Activated T-helper 1 cell treated with anti-CD3 and anti-CD28 coated beads, Interleukin-2, amount 50 U/mL, for 16 hours (primary cell): ENCODE measurements at places on chromosomes 13 and 19.

DNA sequence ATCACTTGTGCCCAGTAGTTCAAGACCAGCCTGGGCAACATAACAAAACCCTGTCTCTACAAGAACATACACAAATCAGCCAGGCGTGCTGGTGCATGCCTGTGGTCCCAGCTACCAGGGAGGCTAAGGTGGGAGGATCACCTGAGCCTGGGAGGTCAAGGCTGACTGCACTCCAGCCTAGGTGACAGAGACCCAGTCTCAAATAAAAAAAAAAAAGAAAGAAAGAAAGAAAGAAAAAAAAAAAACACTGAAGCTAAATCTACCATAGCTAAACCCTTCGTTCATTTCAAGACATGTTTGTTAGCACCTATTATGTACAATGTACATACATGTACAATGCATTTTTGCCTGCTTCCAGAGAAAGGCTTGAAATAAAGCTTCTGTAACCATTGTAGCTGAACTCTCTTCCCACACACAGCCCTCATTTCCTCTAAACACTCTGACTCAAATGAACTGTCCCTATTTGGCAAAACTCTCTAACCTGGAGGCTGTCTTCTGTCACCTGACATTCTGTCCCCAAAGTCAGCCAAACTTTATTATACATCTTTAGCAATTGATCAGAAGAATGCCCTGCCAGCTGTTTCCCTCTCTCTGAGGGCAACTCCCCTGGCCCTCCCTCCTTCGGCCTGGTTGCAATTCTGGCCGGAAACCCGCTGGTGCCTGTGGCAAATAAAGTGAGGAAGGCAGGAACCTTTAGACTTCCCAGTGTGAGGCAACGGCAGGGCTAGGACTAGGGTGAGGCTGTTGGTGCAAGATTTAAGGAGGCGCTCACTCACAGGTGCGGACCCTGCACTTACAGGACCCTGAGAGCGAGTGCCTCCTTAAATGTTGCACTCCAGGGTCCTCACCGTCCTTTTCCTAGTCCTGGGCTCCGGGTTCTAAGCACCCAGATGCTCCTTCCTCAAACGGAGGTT, 1.8 kb downstream of the ETHE1 start:
- DNase-seq: no peak

GRCh38 chr19:37078717-37079032, 442 bp downstream of the ZNF420 start:
- DNase-seq: no peak

DNA sequence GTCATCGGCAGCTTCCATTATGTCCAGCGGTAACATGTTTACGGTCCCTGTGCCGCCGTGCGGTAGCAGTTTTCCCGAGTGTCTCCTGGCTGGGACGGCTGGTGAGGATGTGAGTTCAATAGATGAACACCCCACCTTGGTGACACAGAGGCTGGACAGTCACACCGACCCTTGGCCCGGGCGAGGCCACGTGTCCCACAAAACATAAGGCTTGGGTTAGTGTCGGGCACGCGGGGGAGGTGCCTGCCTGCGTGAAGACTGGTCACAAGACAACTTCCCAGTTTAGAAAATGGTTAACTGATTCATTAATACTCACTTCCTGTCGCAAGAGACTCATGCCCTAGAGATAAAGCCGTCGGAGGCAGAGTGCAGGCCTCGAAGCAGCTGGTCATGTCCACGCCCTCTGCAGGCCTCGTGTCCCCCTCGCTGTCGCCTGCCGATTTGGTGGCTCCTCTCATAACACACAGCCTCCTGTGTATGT, 17.2 kb downstream of the RASA3 start:
- DNase-seq: no peak

- no peak for DNase-seq
These were observed 71.5 kb downstream of the SPATA13 start for GRCh38 chr13:24232037-24232436.

DNA sequence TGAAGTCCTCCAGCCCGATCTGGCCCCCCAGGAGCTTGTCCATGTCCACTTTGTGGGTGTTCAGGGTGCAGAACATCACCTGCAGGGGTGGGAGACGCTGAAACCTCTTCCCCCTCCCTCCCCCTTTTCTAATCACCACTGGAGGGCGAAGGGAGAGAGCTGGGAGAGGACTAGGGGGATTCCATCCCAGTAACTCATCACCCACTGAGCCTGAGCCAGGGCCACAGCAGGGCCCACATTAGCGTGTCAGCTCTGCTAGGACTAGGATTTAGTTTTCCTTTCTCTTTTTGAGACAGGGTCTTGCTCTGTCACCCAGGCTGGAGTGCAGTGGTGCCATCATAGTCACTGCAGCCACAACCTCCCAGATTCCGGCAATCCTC, 5.5 kb upstream of the PTGER1 start:
- DNase-seq: no peak

DNA sequence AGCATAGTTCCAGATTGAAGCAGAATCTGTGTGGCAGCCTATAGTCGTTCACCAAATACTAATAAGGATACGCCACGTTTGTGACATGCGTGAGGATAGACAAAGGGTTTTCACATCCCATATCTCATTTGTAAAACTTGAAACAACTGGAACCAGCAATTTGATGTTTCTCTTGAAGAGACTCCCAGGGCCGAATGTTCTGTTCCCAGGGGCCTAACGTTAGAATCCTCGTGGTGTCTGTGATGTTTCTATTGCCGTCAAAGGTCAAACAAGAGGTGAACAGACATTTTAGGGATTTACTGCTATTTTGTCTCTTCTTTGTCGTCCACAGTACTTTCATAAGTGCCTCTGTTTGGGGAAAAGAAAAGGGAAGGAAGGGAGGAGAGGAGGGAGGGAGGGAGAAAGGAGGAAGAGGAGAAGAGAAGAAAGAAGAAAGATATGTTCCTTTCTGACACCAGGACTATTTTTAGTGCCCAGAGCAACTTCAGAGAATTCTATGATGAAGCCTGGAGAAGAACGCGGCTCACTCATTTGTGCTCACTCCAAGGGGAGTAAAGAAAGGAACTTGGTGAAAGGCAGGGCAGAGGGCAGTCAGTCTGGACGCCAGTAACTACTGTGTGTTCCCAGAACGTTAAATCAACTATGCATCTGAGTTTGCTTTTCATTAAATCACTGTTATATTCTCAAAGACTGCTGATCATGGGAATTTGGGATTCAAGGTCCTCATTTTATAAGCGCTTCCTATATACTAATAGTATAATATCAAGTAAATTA, 154.5 kb downstream of the DCT start:
- no peak for DNase-seq

GRCh38 chr19:40567040-40567749, 9.5 kb upstream of the SHKBP1 start:
- DNase-seq: no peak

DNA sequence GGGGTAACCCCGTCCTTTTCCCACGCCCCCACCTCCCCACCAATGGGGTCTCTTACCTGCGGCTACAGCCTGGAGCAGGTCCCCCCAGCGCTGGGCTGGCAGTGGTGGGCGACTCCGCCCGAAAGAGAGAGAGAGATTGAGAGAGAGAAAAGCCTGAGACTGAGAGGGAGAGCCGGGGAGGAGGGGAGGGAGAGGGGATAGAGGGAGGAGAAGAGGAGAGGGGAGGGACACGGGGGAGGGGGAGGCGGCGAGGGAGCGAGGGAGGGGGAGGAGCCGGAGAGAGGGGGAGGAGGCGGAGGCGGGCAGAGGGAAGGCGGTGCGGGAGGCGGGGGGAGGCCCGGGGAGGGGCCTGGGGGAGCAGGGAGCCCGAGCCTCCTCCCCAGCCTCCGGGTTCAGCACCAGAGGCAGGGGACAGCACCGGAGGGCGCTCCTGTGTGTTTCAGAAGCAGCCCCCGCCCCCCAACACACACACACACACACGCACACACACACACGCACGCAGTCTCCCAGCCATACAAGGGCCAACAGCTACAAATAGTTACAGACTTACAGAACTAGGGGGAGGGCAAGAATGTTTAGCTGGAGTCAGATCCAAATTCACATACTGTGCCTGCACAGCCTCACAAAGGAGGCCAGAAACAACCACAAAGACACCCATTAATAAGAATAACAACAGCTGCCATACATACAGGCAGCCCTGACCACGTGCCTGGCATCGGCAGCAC, at the start of gene SLC8A2:
TSS of gene SLC8A2 (minus strand) at position 161 of the 725 bp plus-strand sequence. CDS start 5,490 bp downstream, outside the sequence.
- peak; percentile 32 for DNase-seq

DNA sequence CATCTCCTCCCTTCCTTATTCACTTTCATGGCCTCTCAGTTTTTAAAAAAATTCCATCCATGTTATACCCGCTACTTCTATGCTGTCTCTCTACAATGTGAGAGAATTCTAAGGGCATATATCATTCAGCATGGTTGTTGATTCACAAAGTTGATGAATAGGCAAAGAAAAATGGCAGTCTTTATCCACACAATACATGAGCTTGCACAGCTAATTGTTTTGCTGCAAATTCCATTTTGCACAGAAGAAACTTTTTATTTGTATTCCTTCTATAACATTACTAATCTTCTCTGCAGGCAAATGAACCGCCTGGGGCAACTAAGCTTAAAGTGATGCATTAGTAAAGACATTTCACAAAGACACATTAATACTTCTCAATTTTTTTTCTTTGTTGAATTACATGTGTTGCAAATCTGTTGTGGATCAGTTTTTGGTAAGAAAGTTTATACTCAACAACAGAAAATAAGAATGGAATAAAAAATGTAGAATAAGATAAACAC, 196.9 kb downstream of the LIG4 start:
- no peak for DNase-seq

DNA sequence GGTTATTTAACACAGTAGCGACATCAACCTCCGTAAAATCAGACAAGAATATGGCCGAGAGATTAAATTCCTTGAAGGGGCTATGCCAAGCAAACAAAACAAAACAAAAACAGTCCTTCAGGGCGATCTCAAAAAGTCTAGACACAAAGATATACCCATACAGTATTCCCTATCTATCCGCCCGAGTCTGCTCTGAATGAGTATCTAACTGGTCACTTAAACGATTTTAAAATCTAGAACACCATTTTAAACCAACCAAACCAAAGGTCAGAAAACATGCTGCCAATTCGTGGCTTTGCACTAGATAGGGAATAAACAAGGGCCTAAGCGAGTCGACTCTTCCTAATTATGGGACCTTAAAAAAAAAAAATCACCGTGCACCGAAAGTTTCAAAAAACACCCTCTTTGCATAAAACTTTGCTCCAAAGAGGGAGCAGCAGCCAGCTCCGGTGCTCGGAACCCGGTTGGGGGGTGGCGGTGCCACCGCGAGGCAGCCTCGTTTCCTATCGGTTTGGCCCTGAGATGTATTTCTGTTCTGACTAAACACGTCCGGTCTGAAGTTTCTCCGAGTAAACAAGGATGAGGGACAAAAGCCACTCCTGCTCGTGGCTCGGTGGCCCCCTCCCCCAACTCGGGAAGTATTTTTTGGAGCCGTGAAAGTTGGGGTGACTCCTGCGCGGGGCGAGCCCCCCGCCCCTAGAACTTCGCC, 1.8 kb downstream of the HMGB1 start:
- peak; percentile 61 for DNase-seq

- DNase-seq: no peak
These were observed 55.7 kb upstream of the ABCC4 start for GRCh38 chr13:95356916-95357315.

GRCh38 chr13:91565296-91565695, 166.9 kb downstream of the GPC5 start:
- no peak for DNase-seq

- DNase-seq: no peak
These were observed 23.7 kb upstream of the GPR18 start for GRCh38 chr13:99281811-99282263.
